ENCODE measurements at places on chromosomes 5 and 9.
A peak's percentile ranks its signal among the peaks of the same experiment; 100 is the strongest.

DNA sequence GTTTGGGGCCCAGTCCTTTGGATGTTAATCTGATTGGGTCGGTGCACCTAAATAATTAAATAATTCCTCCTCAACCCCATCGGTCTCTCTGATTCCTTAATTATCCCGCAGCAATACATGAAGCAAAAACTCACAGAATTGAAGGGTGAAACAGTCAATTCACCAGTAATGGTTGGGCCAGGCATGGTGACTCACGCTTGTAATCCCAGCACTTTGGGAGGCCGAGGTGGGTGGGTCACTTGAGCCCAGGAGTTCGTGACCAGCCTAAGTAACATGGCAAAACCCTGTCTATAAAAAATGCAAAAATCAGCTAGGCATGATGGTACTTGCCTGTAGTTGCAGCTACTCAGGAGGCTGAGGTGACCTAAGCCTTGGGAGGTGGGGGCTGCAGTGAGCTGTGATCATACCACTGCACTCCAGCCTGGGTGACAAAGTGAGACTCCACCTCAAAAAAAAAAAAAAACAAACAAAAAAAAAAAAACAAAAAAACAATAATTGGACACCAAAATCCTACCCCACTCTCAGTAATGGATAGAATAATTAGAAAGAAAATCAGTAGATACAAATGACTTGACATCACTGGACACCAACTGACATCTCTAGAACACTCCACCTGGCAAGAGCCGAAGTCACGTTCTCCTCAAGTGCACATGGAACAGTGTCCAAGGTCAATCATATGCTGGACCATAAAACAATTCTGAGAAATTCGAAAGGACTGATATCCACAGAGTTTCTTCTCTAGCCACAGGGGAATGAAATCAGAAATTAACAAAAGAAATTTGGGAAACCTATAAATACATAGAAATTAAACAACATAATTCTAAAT is 5.3 kb downstream of the ABO start:
- peak; percentile 43 for DNase-seq

- peak; percentile 86 for DNase-seq
Observed at GRCh38 chr9:91395106-91395552, 28.5 kb downstream of the NFIL3 start.

GRCh38 chr5:119274767-119275130 is 81.1 kb upstream of the TNFAIP8 start:
- DNase-seq: peak; percentile 80

DNA sequence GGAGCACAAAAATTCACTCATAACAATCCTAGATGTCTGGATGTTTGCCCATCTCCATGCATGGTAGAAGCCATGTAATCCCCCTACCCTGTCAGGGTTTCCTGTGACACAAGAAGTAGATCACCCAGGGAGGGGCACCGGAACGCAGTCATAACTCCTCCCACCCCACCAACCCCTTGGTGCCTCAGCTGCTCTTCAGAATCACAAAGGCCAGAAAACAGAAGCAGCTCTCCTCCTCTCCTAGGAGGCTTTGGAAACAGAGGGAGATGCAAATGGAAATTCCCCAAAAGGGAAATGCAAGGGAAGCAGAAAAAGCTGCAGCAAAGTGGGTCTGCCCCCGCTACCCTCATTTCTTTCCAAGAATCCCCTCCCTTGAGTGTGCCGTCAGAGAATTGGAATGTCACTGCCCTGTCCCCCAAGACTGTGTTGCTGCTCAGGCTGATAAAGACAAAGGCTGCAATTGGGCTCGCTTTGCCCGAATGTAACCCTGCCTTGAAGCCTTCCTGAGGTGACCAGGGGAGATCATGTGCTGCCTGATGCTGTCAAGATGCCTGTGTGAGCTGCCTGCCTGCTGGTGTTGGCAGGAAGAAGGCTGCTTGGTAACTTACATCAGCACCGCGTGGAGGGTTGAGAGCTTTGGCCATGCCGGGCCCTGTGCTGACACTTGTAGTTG is 65.5 kb upstream of the ABCA1 start:
- no peak for DNase-seq

GRCh38 chr9:27599870-27600238 is 26.6 kb upstream of the C9orf72 start:
- no peak for DNase-seq

- no peak for DNase-seq
Observed at GRCh38 chr9:75067894-75068293, 20.1 kb downstream of the NMRK1 start.

DNA sequence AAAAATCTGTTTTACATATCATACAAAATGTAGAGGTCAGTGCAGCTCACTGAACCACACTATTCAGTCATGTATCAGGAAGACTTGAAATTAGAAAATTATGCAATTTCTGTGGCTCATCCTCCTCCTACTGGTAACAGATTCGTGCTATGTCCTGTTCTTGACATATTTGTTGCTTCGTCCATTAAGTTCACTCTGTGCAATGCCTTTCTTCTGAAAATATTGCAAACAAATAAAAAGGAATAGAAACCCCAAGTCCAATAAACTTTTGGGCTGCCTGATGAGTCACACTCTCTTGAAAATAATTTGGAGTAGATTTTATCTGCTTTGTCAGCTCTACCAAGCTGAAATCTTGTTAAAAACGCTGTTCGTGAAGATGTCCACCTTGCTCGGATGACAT is 391.2 kb downstream of the RAB3C start:
- DNase-seq: no peak
